Left ventricle myocardium inferior (tissue), 1 donor: ENCODE measurements at places on chromosomes 12 and 14.

- DNase-seq = no peak
Observed at GRCh38 chr14:87312169-87312893, 680.7 kb downstream of the GALC start.

- no peak for DNase-seq
Observed at GRCh38 chr14:82422230-82422629, 888.6 kb upstream of the SEL1L start.

GRCh38 chr14:77221241-77221871 is 39.8 kb downstream of the TMEM63C start:
- DNase-seq = no peak

DNA sequence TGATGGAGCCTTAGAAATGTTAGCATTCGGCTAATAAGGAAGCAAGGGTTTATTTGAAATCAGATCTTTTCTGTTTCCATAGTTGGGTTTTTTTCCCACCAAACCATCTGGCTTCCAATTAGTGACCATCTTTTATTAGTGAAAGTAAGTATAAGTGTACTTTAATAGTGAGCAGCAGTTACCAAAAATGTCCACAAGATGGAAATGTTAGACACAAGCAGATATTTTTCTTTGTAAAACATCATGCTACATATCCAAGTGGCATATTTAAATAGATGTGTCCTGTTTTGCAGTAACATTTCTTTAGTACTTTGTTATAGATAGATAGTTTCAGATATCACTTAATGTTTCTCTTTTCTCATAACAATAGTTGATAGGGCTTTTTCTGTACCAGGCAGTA is 28.8 kb downstream of the YEATS4 start:
- no peak for DNase-seq

- no peak for DNase-seq
Observed at GRCh38 chr14:48726080-48726642, 860.0 kb downstream of the RPS29 start.

- DNase-seq = no peak
Observed at GRCh38 chr12:69984241-69984640, 159.2 kb downstream of the MYRFL start.

DNA sequence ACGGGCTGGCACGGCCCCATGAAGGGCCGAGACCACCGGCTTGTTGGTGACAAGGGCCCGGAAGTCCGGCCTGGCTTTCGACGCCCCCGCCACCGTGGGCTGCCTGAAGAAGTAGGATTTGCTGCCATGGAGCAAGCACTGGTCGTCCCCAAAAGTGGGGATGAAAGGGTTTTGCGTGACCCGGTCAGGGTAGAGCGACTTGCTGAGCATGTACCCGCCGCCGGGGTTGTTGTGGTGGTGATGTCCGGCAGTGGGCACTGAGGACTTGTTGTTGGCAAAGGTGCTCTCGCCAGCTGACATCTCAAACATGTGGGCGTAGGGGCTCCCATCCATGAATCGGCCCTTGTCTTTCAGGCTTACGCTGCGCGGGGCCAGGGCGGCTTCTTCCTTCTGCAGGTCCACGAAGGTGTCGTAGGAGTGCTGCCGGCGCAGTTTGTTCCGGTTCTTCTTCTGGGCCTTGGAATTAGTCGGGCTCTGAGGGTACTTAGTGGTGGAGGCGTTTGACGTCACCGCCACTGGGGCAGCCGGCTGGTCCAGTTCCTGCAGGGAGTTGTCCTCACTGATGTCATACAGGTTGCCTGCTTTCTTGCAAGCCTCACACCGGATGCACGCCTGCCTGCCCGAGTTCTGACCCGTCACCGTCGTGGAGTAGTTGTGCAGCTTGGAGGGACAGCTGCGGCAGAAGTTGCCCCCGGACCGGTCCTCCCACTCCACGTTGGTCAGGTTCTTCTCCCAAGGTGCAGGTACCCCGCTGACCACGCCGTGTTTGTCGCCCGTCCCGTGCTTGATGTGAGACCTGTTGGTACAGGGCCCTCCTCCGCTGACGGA is 366.6 kb downstream of the EMP1 start:
- DNase-seq = no peak
